ENCODE measurements at places on chromosomes 3 and 15.

GRCh38 chr3:119880966-119881365 lies 99.1 kb downstream of the NR1I2 start:
- DNase-seq = no peak

DNA sequence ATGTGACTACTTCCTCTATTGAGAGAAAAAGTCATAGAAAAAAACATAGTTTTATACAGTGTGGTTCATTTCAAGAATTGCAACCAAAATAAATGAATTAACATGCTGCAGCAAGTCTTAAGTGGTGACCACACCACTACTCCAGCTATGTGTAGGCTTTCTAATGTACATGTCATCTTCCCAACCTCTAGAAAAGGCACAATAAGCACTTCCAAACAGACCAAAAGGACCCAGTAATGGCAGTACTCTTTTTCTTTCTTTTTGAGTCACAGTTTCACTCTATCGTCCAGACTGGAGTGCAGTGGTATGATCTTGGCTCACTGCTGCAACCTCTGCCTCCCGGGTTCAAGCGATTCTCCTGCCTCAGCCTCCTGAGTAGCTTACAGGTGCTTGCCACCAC lies 219.3 kb upstream of the KBTBD8 start:
- DNase-seq = no peak

DNA sequence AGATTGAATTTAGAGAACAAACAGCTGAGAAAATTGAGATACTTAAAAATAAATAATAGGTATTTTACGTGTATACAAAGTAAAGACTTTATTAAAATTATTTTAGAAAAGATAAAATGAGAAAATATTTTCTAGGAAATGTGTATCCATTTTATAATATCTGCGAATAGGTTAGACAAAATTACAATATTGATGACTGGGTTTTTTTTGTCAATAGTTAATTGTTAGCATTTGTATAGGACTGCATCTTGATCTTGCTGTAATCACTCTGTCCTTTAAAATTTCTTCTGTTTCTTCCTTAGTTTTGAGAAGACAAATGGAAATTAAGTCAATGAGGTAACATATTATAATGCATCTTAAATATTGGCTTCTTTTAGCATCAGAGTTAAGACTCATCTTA lies 50.3 kb downstream of the MEF2A start:
- DNase-seq = no peak

DNA sequence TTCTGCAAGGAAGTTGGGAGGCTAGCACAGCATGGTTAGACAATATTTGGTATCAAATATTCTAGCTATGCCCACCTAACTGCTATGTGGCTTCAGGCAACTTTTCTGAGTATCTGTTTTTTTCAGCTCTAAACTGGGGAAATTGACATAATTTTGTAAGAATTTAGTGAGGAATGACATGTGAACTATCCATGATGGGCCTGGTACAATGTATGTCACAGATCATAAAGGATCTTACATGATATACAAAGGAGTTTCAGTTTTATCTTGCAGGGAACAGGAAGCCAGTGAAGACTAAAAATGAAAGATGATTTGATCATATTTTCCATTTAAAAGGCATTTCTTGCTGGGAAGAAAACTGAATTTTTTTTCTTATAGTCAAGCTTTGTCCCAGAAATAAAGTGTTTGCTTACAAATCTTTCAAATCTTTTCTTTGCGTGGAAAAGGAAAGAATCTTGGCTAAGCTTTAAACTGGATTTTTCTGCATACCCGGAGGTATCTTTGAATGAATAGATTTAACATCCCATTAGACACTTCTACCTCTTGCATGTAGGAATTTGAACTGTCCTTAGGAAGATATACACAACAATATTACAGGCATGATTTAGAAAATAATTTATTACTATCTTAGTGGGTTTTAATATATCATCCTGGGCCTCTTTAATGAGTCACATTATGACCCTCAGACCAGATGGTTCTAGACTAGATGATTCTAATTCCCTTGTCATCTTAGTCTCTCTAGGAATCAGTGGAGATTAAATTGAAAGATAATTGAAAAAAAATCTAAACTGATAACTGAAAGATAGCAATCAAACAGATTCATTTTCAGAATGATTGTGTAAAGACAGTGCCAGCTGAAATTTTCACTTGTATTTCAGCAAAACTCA lies 436.0 kb upstream of the THBS1 start:
- DNase-seq = no peak

- no peak for DNase-seq
Measured at GRCh38 chr3:27486336-27486735, 2.2 kb upstream of the SLC4A7 start.

DNA sequence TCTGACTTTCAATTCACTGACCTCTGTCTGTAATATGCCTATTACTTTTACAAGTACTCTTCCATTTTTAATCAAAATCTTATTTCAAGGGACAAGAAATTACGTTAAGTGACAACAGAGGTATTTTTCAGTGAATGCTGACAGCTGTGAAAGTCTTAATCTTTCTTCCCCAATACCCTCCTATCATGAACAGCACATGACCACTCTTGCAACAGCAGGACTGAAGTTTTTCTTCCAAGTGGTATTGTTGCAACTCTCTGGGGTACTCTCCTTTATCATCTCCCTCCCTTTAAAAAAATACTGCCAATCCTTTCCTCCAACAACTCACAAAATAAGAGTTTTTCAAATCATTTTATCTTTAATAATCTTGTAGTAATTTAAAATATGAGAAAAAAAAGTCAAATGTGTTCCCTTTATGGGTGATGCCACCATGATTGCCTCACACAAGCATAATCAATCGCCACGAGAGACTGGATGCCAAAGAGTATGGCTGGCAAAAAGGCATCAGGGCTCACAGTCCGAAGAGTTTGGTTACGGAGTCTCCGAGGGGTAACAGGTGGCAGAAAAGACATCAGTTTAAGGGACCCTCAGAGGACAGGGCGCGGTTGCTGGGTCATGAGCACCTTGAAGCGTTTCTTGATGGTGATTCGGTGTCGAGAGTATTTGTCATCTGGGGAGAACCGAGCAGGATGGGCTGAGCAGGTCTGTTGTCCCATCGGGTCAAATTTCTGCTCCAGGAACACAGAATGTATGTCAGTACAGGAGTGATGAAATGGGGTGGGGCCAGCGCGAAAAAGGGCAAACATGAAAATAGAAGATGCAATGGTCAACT lies 1.3 kb downstream of the NOP10 start:
- DNase-seq = peak; percentile 35

GRCh38 chr15:71052356-71052755 lies 62.9 kb upstream of the THSD4 start:
- no peak for DNase-seq

DNA sequence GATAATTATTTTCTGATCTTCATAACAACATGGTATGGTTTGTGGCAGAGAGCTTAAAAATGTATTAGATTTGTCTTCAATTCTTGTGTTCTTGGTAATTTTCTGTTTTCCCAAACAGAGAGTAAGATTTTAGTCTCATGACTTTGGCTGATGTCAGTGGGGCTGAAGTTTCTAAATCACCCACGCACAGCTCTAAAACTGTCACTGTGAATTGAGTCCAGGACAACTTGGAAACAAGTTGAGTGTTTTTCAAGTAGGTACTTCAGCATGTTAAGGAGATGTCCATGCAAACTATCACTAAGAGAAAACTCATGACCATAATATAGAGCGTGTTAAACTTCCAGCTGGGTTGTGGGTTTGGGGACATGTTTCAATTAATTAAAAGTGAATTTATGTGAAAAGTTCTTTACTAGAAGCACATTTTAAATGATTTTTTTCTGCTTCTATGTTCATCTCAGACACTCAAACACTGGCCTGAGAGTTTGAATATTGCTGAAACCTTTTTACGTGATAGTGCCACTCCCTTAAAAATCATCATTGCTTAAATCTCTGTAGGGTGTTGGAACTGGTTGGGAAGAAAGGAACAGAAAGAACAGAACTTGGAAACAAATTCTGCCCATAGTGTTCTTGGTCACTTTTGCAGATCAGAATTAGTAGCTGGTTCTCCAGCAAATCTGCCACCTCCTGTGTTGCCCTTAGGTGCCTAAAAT lies 89.8 kb downstream of the KLHL25 start:
- DNase-seq = no peak

DNA sequence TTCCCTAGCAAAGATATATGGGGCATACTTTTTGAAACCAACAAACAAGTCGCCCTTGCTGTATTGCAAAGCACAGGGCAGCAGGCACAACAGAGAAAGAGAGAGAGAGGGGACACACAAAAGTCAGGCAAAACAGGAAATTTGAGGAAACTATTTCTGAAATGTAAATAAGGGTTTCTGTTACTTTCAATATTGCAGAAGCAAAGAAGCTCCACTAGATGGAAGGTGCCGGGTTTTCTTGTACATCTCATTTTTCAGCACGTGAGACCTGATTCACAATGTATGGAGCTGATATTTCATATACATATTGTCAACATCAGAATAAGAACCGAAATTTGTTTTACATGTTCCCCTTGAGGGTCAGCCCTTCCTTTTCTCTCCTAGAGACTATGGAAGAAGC lies 127.4 kb downstream of the FOXP1 start:
- DNase-seq = no peak

- no peak for DNase-seq
Measured at GRCh38 chr3:178778589-178778988, 242.4 kb downstream of the KCNMB2 start.

DNA sequence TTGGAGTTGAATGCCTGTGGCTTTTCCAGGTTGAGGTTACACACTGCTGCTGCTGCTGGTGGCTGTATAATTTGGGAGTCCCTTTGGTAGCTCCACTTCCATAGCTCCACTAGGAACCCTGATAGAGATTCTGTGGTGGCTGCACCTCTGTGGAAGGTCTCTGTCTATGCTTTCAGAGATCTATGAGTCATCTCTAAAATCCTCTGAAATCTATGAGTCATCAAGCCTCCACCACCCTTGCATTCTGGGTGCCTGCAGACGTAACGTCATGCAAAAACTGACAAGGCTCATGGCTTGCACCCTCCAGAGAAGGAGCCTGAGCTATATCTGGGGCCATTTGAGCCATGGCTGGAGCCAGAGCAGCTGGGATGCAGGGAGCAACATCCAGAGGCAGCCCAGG lies 1037.0 kb upstream of the CFAP20DC start:
- DNase-seq = no peak

- no peak for DNase-seq
Measured at GRCh38 chr3:145798007-145798406, 363.0 kb downstream of the PLOD2 start.

DNA sequence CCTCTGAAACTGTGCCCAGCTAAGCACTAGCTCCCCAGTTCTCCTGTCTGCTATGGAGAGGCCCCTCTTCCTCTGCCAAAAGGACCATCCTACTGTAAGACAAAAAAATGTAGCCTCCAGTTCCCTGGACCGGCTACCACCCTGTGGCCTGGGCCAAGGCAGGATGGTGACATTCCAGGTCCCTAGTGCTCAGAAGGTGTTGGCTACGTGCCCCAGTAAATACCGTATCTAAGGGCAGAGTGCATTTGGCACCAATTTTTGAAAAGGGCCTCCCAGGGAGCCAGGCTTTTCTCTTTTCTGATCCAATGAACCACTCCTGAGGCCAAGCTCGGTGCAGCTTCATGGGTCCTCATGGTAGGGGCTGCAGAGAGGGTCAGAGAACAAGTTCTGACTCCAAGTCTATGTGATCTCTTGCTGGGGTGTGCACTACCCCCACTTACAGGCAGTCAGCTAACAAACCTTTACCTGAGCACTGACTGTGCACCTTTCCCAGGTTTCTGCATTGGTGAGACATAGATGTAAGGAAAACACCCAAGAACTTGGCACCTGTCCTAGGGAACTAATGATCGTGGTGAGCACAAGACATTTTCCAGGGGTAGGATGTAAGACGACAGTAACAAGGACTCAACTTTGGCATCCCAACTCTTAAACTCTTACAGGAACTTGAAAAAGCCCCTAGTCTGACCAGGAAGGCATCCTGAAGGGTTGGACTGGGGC lies 32.6 kb downstream of the TLE3 start:
- no peak for DNase-seq

- peak; percentile 65 for DNase-seq
Measured at GRCh38 chr15:41730543-41730942, 43.7 kb upstream of the MAPKBP1 start.

DNA sequence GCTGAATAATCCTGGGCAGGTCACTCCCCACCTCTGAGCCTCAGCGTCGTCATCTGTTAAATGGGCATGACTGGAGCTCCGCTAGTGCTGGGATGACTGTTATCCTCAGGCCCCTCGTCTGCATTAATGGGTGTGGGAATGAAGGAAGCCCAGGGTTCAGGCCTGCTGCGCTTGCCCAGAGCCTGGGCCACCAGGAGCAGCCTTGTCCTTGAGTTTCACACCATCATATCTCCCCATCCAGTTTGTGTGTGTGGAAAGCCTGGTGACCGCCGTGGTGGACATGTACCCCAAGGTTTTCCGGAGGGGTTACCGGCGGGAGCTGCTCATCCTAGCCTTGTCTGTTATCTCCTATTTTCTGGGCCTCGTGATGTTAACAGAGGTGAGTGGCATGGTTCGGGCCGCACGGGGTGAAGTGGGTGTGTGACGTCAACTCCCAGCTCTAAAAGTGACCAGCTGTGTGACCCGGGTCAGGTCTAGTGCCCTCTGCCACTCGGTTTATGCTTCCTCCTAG lies 63.5 kb upstream of the SLC6A1 start:
- no peak for DNase-seq

Data from SIG-M5 (cell line).